SHP77 (cell line): ENCODE measurements at places on chromosomes 3 and 15.

DNA sequence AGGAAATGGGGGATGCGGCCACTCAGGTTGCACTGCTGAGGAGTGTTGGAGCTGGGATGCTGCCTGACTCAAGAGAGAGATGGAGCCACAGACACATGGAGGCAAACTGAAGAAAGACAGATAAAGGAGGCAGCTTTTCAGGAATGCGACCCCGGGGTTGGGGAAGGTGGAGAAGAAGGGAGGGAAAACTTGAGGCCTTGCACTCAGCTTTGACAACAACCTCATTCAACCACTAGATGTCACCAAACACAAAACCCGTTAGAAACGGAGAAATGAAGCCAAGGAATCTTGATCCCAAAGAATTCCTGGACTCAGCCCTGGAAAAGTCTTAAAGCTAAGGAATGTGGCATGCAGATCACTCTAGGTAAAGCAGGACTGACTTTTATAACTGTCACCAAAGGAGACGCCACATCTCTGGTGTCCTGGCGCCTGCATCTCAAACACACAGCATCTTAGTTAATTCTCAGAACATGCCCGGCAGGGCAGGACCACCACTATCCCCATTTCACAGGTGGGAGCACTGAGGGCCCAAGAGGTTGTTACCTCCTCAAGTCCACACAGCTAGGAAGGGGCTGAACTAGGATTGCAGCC, 59.6 kb upstream of the LMCD1 start:
- DNase-seq: peak; percentile 51

GRCh38 chr3:152269831-152270734, 1.4 kb downstream of the MBNL1 start:
- no peak for DNase-seq

DNA sequence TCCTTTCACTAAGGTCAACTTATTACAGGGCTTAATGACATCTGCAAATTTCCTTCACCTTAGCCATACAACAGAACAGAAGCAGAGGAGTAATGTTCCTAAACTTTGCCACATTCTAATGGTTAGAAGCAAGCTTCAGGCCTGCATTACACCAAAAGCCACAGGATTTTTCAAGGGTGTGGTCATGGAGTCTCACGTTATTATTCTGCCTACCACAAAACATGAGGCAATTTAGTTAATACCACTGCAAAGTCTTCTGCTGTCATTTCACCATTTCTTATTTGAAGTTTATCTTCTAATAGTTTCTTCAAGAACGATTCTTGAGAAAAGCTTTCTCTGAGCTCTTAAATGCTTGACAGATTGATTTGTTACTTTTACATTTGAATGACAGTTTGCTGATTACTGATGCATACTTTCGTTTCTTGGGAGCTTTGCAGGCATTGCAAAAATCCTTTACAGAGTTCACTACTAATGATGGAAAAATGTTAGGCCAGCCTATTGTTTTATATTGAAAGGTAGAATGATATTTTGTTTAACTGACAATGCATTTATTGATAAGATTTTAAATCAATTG, 1257.1 kb downstream of the NSUN3 start:
- DNase-seq: no peak

GRCh38 chr15:66039117-66039871, 170.0 kb downstream of the RAB11A start:
- DNase-seq: no peak

- no peak for DNase-seq
These were observed 17.8 kb upstream of the ZFAND6 start for GRCh38 chr15:80041494-80042253.

DNA sequence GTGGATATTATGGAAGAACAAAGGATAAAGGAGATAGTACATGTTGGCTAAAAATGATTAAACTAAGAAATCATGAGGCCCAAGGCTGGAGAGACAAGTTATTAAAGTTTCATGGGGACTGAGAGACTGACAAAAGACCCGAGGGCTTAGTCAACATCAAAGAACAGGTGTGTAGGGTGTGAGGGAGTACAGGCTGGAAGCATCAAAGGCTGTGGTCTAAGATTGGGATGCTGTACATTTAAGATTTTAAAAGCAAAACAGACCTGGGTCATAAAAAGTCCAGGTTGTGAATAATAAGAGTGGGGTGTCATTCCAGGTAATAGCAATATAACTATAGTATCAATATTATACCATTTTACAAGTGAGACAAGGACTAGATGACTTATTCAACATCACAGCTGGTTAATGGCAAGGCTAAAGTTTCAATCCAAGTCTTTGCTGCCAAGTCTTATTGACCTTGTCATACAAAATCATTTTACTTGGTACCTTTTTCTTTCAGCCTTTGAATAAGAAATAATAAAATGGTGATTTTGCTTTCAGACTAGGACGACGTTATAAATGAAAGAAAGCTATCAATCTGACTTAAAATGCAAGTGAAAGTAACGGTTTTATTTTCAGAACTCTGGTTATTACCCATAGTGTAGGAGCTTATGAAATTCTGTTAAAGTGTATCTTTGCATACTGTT, 211.6 kb downstream of the TNIK start:
- no peak for DNase-seq

DNA sequence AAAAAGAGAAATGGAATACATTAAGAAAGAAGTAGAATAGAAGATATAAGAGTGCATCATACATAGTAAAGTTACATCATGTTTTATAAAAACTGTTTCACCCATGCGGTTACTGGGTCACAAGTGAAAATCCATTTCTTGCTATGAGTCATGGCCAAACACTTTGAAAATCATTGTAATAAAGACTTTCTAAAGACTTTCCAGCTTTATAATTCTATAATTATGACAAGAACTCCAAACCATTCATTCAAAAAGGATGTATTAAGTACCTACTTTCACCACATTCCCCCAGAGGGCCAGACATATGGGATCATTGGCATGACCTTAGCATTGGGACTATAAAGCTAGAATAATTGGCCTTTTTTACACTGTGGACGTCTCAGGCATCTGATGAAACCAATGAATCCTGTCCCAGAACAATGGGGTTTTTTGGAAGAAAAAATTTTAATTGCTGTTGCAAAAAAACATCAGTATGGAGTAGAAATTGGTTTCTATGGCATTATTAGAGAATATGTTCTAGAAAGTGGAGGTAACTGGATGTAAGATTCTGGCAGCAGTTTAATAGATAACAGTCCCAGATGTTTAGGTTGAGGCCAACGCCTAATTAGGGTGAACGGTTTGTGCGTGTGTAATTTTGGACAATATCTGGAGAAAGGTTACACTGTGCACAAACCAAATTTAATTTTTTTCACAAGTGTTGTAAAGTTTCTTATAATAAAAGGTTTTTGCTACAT, 3.3 kb upstream of the SKIC8 start:
- no peak for DNase-seq

DNA sequence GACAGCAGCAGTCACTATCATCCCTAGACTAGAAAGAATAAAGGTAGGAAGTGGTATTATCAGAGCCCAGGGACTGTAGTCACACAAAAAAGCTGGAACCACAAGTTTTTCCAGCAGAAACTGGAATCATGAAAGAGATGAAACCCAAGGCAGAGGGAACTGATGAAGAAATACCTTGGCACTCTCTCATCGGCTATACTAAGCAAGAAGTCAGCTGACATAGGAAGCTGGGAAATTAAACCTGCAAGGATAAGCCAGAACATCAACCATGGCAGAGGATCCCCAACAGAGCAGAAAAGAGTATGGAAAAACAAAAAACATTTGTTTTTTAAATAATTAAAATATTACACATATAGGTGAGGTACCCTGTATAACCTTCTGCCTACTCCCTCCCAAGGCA, 86.5 kb downstream of the AQR start:
- DNase-seq: no peak

DNA sequence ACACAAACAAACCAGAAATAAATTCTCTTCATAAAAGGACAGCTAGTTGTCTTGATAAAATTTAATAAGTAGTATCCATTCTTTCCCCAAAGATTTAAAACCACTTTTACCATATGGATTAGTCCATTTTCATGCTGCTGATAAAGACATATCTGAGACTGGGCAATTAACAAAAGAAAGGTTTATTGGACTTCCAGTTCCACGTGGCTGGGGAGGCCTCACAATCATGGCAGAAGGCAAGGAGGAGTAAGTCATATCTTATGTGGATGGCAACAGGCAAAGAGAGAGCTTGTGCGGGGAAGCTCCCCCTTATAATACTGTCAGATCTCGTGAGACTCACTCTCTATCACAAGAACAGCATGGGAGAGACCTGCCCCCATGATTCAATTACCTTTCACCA, 38.7 kb downstream of the C2CD4B start:
- no peak for DNase-seq

DNA sequence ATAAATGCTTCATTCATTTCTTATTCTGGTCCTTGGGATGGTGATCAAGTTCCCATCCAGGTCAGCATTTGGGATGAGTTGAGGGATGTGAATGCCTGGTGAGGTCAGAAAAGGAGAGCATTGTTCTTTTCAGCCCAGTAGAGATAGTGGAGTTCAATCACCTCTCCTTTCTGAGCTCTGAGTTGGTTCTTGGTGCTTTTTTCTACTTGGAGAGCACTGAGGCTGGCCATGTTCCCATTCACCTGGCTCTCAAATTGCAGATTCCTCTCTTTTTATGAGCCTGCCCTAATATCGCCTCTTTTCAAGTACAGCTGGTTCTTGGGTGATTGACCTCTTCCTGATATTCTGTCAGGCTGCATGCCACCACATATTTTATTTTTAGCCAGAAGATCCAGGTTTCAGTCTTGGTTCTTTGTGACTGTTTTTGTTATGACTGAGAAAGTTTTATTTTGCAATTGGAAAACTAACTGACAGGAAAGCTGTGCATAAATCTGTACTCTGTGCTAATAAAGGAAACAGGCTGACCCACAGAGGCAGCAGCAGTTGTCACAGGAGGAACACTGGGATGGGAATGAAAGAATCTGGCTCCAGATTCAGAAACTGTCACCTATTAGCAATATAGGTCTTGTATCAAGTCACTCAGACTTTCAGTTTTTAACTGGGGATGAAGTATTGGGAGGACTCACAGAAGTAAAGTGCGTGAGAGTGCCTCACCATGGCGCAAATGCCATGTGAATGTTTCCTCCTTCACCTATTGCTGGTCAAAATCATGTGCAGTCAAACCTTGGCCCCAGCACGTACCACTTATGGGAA, 10.7 kb downstream of the AQP9 start:
- DNase-seq: no peak

GRCh38 chr15:67524235-67524634, 3.3 kb downstream of the C15orf61 start:
- DNase-seq: no peak

DNA sequence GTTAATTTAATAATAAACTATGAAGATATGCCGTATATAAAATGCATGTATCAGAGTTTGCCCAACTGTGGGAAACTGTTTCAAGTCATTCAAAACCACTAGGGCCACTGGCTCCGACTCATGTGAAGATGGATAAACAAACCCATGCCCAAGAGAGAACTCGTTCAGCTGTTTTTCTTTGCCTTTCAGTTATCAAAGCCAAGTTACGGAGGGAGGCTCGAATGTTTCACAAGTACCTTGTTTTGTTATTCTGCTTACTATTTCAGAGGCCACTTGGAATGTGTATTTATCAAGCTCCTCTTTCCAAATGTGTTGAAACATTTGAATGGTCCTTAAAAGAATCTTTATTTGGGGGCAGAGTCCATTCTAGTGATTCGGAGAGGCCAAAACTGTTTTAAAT, 82.1 kb downstream of the DUT start:
- DNase-seq: no peak

DNA sequence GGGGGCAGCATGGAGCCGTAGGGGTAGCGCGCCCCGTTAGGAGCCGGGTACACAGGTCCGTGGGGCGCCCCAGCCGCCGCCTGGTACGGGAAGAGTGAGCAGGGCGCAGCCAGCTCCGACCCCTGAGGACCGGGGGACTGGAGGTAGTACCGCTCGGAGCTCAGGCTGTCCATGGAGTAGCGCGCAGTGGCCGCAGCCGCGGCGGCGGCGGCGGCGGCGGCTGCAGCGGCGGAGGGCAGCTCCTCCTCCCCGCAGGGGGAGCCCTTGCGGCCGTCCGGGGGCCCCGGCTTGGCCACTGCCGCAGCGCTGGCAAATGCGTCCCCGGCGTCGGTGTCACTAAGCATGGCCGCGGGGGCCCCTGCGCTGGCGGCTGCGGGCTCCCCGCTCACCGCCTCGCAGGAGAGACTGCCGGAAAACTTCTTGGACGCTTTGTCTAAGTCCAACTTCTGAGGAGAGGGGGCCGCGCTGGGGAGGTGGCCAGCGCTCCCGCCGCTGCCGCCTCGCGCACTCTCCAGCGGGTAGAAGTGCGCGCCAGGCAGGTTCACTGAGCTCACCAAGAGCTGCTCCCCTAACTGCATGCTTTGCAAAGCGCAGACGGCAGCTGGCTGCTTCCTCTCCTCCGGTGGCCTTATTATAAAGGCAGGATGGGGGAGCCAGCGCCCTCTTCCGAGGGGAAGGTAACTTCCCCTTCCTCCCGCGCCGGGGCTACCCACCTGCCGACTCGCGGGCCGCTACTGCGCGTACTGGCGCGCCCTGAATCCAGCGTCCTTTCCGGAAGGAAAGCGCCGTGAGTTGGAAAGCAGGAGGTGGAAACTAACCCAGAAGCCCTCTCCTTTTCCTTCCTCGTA, at the start of gene EOMES:
Gene EOMES, minus strand, starts transcription at position 607 of the 848 bp plus-strand sequence. Its CDS starts 29 bp downstream, at position 578.
- no peak for DNase-seq
